Stomach (tissue), 19 donors: ENCODE measurements at places on chromosomes 1 and 21.

DNA sequence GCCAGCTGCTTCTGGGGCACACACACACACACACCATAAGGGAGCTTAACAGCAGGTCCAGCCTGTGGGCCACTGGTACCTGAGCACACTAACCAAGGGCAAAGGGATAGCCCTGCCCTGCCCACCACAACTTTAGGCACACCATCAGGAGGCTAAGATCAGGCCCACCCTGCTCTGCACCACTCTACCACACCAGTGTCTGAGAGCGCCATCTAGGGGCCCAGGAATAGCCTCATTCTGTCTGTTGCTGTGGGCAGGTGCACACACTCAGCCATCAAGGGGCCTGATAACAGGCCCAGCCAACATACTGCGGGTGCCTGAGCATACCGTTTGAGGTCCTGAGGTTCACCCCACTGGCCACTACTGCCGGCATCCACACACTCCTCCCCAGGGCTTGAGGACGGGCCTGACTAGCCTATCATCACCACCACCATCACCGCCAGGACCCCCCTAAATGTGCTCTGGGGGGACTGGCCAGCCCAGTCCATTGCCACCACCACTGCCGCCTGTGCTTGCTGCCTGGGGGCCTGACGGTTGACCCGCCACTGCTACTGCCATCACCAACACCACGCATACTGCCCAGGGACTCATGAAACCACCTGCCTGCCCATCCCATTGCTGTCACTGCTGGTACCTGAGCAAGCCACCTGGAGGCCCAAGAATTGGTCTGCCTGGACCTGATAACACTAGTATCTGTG lies 31.3 kb downstream of the NSL1 start:
- peak; percentile 28 for DNase-seq

- no peak for DNase-seq
These were observed 80.7 kb downstream of the TBX15 start for GRCh38 chr1:118907466-118907865.

- DNase-seq: peak; percentile 83
These were observed at the start of gene PEA15 for GRCh38 chr1:160205242-160206035. TSS of gene PEA15 (plus strand) at chr1:160205384. CDS start at chr1:160211545, 6,161 bp downstream.

DNA sequence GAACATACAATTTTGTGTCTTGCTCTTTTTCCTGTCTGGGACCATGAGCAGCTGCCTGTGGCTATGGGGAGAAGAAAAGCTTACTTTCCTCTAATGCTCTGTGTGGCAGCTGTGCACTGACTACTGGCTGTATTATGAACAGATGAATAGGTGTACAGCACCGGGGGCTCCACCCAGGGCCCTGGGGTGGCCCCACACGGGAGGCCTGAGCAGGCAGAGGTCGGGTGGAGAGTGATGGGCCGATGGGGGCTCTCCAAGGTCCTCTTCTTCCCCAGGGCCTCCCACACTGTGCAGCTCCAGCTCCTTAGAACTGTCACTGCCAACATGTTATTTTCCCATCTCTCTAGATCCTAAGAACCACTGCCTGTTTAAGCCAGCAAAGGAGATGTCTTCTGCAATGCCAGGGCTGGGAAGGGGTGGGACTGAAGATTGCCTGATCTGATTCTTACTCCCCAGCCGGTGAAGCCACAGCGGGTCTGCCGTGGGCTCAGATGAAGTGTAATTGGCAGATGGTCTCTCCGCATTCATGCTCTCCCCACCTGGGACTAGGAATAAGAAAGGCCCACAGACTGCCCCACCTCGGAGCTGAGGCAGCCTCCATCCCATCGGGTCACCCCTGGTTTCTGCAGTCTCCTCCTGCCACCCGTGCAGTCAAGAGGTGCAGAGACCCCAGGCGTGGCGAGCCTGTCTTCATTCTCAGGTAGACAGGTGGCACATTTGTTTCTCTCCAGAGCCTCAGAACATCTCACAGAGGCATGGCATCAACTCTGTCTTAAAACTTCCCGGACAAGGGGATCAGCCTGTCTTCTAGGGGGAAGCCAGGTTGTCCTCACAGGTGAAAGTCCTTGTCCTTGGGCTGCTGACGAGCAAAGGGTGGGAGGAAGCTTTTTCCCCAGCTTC lies 186.5 kb upstream of the GALNT2 start:
- DNase-seq: no peak

DNA sequence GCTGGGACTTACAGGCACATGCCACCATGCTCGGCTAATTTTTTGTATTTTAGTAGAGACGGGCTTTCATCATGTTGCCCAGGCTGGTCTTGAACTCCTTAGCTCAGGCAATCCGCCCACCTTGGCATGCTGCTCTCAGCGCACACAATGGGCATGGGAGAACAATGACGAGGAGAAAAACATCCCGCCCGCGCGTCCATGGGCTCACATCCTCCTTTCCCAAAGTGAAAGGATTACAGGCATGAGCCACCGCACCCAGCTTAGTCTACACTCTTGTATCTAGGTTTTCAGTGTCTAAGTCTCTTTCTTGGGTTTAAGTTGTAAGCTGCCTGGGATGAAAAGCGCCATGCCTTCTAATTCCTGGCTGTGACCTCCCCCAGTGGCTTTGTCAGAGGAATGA lies 37.9 kb downstream of the CDK18 start:
- peak; percentile 13 for DNase-seq

GRCh38 chr21:26588446-26588845 lies 15.4 kb upstream of the CYYR1 start:
- no peak for DNase-seq

DNA sequence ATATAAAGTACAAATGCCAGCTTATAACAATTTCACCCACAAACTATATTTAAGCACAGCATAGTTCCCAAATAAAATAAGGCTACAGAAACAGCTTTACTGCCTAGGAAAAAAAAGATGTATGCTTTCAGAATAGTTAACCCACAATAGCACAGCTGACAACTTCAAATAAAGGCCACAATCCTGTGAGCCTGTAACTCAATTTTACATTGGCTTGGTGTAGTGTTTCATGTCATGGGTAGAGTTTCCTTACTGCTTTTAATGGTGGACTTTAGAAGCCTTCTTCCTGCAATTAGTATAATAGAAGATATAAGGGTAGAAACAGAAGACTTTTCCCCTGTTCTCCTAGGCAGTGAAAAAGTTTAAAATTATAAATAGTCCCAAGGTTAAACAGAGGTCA lies 44.3 kb upstream of the ZC3H11B start:
- DNase-seq: no peak

- no peak for DNase-seq
These were observed 4.7 kb upstream of the ZNF496 start for GRCh38 chr1:247336390-247336789.

- DNase-seq: no peak
These were observed 1560.3 kb downstream of the MRPL39 start for GRCh38 chr21:24046829-24047443.

DNA sequence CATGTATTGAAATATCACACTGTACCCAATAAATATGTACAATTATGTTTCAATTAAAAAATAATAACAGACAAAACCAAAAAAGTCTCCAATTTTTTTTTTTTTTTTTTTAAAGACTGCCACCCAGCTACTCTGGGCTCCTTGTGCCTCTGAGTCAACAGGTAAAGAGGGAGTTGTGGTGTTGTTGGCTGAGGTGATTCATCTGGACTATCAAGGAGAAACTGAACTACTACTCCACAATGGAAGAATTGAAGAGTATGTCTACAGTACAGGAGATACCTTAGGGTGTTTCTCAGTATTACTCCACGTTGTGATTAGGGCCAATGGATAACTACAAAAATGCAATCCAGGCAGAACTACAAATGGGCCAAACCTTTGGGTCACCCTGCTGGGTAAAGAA lies 67.9 kb downstream of the SCMH1 start:
- no peak for DNase-seq

DNA sequence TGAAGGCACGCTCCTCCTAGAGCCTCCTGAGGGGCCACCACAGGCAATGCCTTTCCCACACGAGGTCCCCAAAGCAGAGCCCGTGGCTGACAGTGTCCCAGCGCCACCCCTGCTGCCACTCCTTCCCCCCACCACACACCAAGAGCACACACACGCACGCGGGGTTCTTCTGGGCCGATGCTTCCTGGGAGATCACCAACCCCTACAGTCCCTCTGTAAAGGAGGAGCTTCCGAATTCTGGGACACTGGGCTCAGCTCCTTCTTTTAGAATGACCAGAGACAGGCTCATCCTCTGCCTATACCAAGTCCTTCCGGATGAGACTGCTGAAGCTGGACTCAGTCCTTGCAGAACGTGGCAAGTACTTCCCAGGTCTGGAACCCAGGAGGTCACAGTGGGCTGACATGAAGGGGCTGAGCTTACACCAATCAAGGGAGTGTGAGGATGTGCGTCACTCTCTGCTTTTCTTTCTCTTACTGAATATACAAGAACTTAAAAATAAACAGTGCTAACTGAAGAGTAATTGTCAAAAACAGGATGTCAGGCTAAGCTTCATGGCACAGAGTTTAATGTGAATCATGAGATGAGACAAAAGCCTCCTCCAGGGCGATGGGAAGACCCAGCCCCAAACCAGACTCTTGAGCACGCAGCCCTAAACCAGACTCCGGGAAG lies 12.7 kb downstream of the SSU72 start:
- DNase-seq: no peak

- DNase-seq: no peak
These were observed 2.8 kb upstream of the SERINC2 start for GRCh38 chr1:31409946-31410858.

DNA sequence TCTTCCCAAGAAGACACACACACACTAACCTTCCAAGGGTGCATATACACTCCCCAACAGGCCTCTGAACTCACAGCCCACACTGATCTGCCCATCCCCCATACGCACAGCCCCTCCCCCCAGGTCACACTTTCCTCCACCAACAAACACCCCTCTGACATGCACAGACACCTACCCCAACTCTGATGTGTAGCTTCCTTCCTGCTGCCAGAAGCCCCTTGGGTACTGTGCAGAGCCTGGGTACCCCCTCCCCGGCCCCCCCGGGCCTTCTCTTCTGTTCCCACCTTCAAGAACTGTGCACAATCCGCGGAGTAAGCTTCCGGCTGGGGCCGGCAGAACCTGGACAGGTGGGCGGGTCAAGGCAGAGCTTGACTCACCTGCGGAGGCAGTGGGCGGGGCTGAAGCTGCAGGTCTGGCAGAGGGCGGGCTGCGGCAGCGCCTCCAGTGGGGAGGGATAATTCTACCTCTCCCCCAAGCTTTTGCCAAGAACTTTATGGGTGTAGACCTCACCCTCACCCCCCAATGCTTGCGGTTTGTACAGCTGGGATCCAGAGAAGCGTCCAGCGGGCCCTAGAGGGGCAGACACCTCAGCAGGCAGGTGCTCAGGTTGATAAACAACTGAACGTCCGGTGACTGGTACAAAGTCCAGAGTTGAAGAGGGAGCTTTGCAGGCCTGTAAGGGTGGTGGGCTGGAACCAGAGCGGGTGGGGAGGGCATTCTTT lies at the start of gene C1orf210:
Gene C1orf210 (minus strand): TSS at position 313 of the 722 bp plus-strand sequence. CDS start 2,311 bp downstream, outside the sequence.
- peak; percentile 94 for DNase-seq

GRCh38 chr1:74363220-74363619 lies 128.0 kb downstream of the TNNI3K start:
- DNase-seq: peak; percentile 73

DNA sequence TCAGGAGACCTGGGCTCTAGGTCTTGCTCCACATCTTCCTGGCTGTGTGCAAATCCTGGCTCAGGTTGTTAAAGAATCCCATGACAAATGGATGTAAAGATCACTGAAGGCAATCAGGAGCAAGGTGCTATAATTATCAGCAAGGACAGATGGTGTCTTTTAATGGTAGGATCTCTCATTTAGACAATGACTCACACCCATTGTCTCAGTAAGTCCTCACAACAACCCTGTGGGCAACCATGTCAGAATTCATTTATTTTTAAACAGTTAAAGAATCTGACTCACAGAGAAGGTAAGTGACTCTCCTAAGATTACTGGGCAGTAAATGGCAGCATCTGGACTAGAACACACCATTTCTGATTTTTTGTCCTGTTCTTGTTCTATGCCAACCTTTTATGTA lies 32.8 kb downstream of the RNASEL start:
- no peak for DNase-seq

- DNase-seq: no peak
These were observed 37.8 kb upstream of the THEM4 start for GRCh38 chr1:151947140-151947539.

GRCh38 chr1:23563003-23563402 lies 3.7 kb upstream of the ID3 start:
- no peak for DNase-seq

- no peak for DNase-seq
These were observed 20.4 kb upstream of the TMEM52 start for GRCh38 chr1:1939296-1940122.

- DNase-seq: no peak
These were observed 62.9 kb upstream of the HOOK1 start for GRCh38 chr1:59751801-59752200.

DNA sequence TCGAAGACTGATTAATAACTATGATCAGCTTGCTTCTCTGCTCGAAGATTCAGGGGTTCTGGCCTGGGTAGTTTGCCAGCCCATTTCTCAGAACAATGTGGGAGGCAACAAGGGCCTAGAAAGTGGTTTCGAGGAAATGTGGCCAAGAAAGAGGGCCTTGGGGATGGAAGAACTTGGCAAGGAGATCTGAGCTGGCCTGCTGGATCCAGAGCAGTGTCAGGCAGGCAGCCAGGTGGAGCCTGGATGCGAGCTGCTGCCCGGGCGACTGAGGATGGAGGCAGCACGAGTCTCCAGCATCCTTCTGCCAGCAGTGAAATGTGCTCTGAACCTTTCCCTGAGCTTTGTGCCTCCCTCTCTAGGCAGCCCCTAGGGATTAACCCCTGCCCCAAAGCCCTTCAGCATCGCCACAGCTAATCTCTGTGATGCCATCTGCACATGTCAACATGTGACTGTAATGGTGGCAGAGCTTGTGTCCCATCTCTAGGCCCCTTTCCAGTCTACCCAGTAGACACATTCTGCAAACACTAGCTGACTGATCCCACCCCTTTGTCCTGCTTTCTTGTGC lies 61.0 kb upstream of the NEK2 start:
- DNase-seq: no peak

DNA sequence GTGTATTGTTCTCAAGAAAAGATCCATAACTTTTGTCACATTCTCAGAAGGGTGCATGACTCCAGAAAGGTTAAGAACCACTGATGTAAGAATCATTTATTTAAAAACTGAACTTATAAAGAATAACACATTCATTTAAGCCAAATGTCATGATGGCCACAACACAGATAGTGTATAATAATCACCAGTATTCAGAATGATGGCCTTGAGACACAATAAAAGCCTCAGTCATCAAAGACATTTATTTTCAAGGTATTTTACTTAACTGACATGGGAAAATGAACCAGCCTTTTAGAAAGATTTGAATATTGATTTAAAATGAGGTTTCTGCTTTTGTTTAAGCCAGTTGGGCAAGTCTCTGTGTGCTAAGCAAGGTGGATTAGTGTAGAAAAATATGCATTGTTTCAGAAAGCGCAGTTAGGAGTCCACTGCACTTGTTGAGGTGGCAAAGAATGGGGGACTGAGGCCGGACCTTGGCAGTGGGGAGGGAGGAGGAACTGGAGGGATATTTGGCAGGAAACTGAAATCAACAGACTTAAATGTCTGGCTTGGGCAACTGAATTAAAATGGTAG lies 371.9 kb upstream of the ESRRG start:
- no peak for DNase-seq

- no peak for DNase-seq
These were observed 14.6 kb downstream of the PFKFB2 start for GRCh38 chr1:207067665-207068064.
